Activated B cell treated with CpG ODN at 0.5 μM for 24 hours (primary cell): ENCODE measurements at places on chromosomes 1 and 21.

DNA sequence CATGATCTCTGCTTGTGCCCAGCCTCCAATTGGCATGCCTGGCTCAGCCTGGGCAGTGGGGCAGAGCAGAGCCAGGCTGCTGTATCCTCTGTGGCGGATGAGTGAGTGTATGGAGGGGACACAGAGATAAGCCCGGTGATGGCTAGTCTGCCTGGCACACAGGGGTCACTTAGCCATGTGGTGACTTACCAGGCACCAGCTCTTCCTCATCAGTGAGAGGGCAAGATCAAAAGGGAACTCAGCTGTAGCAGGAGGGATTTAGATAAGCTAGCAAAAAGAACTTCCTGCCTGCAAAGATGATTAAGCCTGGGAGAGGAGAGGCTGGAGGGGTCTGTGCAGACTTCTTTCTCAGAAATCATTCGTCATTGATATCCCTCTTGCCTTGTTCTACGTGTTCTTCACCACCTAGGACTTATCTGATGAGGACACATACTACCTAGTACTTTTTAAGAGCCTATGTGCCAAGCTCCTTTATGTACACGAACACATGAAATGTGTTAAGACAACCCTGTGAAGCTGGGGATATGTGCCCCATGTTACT lies 7.9 kb downstream of the KIF21B start:
- no peak for DNase-seq

GRCh38 chr1:9536301-9536700 lies 3.0 kb upstream of the SLC25A33 start:
- DNase-seq = no peak

- DNase-seq = no peak
Measured at GRCh38 chr1:52550447-52550846, 2.4 kb downstream of the TUT4 start.

GRCh38 chr1:185594786-185595410 lies 139.3 kb upstream of the HMCN1 start:
- DNase-seq = no peak

GRCh38 chr1:6285336-6285735 lies 24.4 kb upstream of the GPR153 start:
- no peak for DNase-seq

DNA sequence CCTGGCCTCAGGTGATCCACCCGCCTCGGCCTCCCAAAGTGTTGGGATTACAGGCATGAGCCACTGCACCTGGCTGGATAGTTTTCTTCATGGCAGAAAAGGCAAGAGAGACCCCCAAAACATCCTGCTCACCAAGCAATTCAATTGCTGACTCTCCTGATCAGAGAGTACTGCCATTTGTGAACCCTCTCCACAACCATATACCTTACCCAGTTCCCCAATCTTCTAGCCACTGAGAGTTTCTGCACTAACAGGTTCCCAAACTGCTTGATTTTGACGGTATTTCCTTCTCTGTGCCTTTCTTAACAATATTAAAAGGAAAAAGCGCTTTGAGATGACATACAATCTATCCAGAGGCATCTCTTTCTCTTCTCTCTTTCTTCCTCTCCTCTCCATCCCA lies 39.9 kb upstream of the MUTYH start:
- no peak for DNase-seq

- no peak for DNase-seq
Measured at GRCh38 chr1:84433258-84434080, 35.2 kb downstream of the DNASE2B start.

DNA sequence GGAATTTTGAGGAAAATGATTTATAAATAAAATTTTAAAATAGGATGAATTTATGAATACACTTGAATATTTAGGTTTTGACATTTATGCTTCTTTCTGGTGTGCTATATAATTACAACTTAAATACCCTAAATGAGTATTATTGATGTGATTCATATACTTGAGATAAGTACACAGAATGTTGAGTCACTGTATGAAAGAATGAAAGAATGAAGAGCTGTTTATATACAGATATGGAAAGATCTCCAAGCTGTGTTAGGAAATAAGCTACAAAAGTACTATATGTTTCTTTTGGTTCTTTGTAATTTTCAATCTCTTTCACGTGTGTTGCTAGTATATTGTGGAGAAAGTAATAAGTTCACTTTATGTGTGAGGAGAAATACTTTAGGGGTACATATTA lies 147.2 kb downstream of the RASAL2 start:
- DNase-seq = no peak

DNA sequence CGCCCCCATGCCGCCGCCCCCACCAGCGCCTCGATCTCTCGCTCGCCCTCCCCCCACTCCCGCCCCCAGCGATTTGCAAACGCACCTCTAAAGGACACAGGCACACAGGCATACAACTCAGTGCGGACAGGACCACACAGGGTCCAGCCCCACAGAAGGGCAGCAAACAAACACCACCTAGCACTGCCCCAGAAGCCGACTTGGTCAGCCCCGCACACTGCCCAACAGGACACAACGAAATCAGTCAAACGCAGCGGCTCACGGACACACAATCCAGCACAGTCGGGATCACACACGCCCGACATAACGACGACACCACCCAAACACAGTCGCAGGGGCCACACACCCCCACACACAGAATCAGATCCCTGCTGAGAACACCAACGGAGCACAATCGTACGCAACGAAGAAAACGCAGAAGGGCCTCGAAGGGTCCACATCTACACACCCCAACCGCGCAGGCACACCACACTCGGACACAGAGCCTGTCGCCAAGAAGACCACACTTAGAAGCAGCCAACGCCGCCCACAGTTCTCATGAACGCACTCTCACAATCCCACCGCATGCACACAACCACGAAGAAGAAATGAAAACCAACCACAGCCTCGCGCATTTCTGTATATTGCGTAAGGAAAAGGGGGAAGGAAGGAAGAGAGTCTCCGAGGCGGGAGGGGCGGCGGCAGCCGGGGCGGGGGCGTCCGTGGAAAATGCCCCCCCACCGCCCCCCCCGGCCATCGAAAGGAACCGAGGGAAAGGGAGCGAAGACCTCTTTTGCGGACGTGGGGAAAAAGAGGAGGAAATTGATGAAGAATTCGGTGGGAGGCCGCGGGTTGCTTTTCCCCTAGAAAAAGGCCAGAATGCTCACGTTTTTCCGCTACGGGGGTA lies 481 bp downstream of the TAL1 start:
- peak; percentile 29 for DNase-seq

DNA sequence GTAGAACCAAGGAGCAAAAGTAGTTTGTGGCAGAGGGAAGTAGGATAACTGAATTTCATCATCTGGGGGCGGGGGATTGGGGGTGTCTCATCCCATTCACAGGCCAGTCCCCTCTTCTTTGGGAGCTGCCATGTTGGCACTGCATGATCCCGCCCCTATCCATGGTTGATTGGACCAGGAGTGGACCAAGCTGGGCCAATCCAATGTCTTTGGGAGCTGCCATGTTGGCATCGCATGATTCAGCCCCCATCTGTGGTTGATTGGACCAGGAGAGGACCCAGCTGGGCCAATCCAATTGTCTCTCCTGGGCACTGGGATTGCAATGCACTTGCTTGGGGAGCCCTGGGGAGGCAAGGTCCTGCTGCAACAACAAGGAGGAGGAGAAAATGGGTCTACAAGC lies 12.3 kb upstream of the ALPL start:
- no peak for DNase-seq

DNA sequence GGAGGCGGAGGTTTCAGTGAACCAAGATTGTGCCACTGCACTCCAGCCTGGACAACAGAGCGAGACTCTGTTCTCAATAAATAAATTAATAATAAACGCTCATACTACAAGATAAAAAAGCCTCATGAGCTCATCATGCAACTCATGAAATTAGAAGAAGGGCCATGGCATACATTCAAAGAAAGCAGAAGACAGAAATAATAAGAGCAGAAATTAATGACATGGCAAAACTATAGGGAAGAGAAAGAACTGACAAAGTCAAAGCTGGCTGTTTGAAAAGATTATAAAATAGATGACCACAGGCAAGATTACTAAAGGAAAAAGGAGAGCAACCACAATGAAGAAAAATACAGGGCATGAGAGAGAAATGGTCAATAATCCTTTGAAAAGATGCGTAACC lies 14.7 kb upstream of the FUCA1 start:
- DNase-seq = no peak

GRCh38 chr1:159088050-159088449 lies 11.5 kb upstream of the AIM2 start:
- DNase-seq = no peak

DNA sequence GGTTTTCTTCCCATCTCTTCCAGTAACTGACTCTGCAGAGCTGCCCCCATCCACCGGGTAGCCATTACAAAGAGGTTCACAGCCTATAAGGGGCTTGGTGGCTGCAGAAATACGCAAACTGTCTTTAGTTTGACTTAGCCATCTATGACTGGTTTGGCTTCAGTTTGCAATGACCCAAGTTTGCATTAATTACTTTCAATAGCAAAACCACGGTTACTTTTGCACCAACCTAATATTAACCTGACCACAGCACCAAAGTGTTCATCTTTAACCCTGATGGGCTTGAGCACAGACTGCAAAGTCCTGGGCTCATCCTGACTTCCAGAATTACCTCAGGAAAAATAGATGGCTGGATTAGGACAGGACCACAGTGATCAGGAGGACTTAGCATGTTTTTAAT lies 2.2 kb upstream of the HAO2 start:
- DNase-seq = no peak

DNA sequence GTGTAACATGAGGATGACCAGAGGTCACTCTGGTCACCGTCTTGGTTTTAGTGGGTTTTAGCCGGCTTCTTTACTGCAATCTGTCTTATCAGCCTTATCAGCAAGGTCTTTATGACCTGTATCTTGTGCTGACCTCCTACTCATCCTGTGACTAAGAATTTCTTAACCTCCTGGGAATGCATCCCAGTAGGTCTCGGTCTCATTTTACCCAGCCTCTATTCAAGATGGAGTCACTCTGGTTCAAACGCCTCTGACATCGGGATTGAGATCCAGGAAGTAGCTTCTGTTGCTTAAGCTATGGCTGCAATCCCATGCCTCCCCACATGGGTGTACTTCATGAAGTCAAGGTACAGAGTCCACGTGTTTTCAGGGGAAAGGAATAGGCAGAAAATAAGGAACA lies 19.9 kb downstream of the FMN2 start:
- DNase-seq = no peak

DNA sequence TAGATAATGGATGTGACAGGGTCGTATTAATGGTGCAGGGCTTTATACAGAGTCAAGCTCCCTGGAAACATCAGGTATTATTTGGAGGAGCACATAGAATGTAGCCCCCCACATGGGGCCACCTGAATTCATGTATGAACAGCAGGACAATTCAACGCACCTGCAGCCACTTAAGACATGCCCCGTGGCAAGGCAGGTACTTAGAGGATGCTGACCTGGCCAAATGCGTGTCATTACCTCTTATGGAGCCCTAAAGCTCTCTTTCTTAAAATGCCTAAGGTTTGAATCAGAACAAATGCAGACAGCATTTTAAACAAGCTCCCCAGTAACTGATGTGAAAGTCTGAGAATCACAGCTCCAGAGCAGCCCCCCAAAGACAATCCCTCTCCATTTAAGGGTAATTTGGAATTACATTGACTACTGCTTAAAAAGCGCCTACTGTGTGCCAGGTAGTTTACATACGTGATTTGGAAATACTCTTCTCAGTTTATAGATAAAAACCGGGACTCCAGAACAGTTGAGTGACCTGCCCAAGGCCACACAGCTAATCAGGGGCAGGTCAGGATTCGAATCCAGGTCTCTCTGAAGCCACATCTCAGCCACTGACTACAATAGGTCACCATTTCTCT lies 71.0 kb upstream of the KLHDC7A start:
- no peak for DNase-seq

- no peak for DNase-seq
Measured at GRCh38 chr1:164498792-164499191, 60.2 kb upstream of the PBX1 start.

- DNase-seq = no peak
Measured at GRCh38 chr21:15219039-15219438, 154.2 kb upstream of the NRIP1 start.

DNA sequence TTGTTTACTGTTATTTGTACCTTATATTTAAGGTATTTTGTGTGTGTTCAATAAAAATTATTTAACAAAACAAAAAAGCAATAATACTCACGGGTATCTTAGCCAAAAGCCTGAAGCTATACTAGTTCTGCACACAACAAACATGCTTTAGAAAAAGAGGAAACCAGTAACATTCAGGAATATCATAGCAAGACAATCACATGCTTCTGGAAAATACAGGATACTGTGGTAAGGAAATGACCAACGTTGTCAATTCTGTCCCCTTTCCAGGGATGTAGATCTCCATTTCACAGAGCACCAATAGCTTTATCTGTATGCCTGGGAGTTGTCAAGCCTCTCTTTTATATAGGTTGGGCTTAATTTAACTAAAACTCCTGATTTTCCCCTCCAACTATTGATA lies 288.4 kb downstream of the SMYD3 start:
- DNase-seq = no peak

DNA sequence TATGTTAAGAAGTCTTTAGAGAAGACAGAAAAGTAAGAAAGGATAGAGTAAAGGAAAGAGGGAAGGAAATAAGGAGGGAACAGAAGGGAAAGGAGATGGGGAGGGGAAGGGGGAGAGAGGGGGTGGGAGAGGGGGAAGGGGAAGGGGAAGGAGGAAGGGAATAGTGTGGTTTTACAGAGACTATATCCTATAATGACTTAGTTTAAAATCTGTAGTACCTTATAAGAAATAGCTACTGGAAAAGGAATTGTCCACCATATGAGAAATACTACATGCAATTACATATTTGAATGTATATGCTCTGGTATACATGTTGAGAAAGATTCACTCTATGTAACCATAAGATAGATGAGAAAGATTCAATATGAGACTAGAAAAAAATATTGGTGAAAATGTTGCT lies 1042.3 kb downstream of the BRINP3 start:
- no peak for DNase-seq

- DNase-seq = no peak
Measured at GRCh38 chr1:158049853-158050252, 56.4 kb downstream of the KIRREL1 start.

GRCh38 chr21:33975548-33976081 lies 60.0 kb upstream of the ATP5PO start:
- DNase-seq = no peak

- DNase-seq = no peak
Measured at GRCh38 chr1:100657876-100658715, 61.4 kb upstream of the VCAM1 start.

DNA sequence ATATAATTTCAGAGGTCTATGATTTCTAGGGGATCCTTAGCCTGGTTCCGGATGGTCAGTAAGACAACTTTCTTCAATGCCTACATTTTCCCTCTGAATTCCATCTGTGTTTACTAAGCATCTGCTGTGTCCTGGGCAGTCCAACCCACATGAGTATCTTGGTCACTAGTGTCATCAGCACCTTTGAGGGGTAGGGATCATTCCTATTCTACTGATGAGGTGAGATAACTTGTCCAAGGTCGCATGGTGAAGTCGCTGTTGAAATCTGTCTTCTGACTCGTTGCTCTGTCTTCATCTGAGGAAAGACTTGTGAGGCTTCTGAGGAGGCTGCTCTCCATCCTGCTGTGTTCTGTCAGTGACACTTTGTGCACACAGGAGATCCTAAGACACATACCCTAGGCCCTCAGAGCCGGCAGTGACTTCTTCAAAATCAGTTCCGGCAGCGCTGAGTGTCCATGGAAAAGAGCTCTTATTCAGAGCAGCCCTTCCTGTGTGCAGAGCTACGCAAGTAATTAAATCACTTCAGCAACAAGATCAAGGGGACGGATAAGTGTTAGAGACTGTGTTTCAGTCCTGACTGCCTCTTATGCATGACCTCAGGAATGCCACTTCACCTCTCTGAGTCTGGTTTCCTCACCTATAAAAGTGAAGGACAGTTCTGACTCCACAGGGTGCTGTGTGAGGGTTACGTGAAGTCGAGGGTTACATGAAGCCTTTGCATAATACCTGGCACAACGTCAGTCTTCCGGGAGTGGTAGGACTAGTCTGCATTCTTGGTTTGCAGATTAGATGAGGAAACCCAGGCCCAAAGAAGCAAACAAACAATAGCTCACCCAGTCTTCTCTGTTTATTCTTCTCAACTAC lies 28.4 kb downstream of the AK2 start:
- DNase-seq = no peak
